ENCODE measurements at places on chromosomes 2 and 18. TPM values are rescaled to one million over a fixed set of nuclear protein-coding genes. Genes with fewer than 3 reads are reported as not detected.

GRCh38 chr18:35571138-35571537 lies 10.4 kb upstream of the GALNT1 start:
- no peak overlapping the region for H3K27ac ChIP-seq
- H3K27me3 ChIP-seq, result no peaks in the 10 kb centered on the region
- DNase-seq, result no peak
- no peaks in the 10 kb centered on the region for H3K4me1 ChIP-seq

DNA sequence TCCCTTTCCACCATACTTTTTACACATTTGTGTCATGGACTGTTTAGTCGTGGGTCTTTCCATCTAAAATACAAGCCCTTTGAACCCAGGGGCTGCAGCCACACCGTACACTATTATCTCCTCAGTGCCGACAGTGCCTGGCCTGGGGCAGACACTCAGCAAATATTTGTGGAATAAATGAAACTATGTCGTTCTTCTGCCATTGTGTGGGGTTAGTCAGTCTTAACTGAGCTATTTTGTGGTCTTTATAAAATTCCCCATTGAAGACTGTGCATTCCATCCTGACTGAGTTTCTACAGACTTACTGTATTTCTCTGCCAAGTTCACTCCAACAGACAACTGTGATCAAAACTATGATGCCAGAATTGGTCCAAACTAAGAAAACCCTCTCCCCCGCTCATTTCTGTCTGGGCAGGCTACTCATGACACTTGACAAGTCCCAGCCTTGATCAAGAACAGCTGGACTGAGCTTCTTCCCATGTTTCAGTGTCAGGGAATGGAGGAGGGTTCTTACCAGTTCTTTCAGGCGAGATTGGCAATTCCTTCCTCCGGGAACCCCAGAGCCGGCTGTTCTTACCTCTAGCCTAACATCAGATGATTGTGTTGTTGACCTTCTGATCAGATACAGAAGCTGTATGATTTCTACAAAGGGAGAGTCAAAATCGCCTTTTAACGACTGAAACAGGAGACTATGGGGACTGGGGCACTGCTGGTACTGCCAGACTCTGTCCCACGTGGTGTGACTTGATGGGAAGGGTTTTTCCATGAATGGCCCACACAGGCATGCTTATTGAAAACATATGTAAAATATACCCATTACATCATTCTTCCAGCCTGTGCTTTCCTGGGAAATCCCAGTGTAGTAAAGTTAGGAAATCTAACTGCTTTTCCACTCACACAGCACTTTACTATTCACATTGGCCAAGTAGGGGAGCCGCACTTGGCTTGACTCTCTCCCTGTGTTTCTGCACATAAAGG lies 77.4 kb upstream of the NPAS2 start:
- DNase-seq, result peak; percentile 35
- H3K36me3 ChIP-seq, result no peaks in the 10 kb centered on the region
- peaks cover 6% of the 10 kb centered on the region for H3K4me1 ChIP-seq
- H3K27ac ChIP-seq, result peak overlapping the region; percentile 48
- H3K4me3 ChIP-seq, result no peak overlapping the region

CYBRD1 gene
- polyA plus RNA-seq, result 56.3 TPM

SULT1C2 gene
- 1.4 TPM for polyA plus RNA-seq

DNA sequence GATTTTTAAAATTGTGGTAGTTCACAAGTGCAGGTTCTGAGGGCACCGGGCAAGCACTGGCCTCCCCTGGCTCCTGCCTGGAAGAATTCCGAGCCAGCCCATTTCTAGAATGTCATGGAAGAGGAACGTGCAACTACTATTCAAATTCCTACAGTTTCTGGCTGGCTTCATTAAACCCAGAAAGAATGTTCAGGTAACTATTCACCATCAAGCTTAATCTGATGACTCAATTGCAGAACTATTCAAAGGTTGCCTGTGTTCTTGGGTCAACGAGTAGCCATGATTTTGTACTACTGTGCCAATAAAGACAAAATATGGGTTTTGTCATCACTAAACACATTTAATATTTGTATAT lies 14.3 kb upstream of the MFF start:
- H3K4me3 ChIP-seq, result no peak overlapping the region
- H3K27me3 ChIP-seq, result no peaks in the 10 kb centered on the region
- no peak for DNase-seq
- H3K4me1 ChIP-seq, result no peaks in the 10 kb centered on the region

DNA sequence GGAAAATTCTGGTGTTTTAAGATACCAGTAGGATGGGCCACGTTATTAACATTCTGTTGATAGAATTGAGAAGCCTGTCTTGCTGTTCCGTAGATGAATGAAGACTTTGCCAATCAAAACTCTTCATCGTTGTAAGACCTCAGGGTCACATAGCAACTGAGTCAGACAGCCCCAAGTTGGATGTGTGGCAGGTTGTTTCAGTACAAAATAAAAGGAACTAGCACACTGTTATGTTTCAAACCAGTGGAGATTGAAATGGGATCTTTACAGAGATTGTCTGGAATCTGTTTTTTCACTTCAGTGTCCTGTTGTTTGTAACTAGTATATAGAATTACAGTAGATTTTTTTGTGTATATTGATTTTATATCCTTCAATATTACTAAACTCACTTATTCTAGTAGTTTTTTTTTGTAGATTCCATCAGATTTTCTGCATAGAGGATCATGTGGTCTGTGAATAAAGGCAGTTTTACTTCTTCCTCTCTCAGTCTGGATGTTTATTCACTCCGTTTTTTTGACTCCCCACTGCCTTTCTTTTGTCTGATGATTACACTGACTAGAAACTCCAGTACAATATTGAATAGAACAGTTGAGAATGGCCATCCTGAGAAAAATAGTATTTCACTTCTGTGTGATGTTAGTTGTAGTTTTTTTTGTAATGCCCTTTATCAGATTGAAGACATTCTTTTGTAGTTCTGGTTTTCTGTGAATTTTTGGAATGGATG lies 22.7 kb downstream of the EPC2 start:
- H3K4me3 ChIP-seq, result no peak overlapping the region
- no peaks in the 10 kb centered on the region for H3K27me3 ChIP-seq
- H3K27ac ChIP-seq, result no peak overlapping the region
- peaks cover 48% of the 10 kb centered on the region for H3K4me1 ChIP-seq
- DNase-seq, result no peak

DNA sequence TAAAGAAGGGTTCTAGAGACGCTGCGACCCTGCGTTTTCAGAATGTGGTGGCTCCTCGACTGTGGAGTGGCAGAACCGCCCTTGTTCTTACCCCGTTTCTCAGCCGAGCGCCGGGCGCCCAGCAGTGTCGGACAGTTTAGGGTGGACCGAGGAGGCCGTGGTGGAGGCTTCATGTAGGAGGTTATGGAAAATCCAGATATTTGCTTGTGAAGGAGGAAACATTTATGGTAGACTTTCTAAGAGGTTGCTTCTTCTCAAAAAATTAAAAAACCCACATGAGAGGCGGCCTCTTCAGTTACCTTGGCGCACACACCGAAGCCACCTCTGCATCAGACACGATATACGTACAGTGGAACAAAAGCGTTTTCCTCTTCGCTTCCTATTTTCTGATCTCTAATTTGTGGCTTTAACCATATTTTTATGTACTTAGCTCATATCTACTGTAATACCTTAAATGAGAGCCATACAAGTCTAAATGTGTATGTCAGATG lies 120.8 kb downstream of the NFATC1 start:
- no peak overlapping the region for H3K27ac ChIP-seq
- H3K36me3 ChIP-seq, result peaks cover 18% of the 10 kb centered on the region
- H3K4me3 ChIP-seq, result no peak overlapping the region
- H3K4me1 ChIP-seq, result peaks cover 6% of the 10 kb centered on the region
- no peaks in the 10 kb centered on the region for H3K27me3 ChIP-seq

SCN3A gene
- polyA plus RNA-seq, result 2.5 TPM

Measured in heart right ventricle (tissue), 16 donors.